Activated CD4-positive, alpha-beta T cell treated with anti-CD3 and anti-CD28 coated beads, Interleukin-2, amount 50 U/mL, for 1 hour (primary cell): ENCODE measurements at places on chromosomes 3 and 15.

DNA sequence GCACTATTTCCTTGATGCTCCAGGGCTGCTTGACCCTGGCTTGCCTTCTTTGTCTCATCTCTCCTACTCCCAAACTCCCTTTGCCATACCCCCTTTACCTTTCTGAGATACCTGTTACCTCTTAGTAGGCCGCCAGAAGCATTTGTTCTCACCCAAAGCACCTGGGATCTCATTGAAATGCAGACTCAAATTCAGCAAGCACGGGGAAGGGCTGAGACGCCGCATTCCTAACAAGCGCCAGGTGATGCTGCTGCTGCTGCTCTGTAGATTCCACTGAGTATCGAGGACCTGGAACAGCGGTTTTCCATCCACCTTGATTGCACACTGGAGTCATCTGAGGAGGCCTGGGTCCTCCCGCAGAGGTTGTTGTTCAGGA lies 91.8 kb downstream of the TMEM266 start:
- DNase-seq: no peak

DNA sequence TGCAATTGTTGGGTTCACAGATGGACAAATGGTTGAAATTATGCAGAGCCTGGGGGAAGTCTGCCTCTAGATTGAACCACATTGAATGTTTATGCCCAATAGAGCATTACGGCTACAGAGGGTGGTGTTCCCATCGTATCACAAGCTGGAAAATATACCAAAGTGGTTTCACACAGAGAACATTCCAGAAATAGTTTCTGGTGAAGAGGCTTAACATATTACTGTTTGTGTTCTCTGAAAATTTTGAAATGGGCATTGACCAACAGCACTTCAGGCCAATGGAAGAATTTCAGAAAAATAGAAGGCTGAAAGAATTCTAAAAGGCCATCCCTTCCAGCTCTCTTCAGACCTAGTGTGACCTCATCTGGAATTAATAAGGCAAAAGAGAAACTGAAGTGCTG lies 203.9 kb downstream of the NEK10 start:
- DNase-seq: no peak

DNA sequence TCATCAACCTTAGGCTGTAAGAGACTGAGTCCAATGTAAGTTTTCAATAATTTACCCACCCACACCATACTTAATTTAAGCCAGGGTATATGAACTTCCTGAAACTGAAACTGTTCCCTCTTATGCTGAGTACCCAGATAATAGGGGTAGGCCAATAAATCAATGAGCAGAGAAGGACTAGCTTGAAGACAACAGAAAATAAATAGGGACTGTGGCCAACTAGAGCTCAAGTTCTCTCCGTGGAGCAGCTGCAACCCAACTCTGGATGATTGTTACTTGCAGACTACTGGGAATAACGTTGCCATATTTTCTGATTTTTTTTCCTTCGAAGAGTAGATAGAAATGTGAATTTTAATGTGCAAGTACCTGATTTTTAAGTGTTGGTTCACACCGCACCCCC lies 128.0 kb downstream of the ATG7 start:
- no peak for DNase-seq

DNA sequence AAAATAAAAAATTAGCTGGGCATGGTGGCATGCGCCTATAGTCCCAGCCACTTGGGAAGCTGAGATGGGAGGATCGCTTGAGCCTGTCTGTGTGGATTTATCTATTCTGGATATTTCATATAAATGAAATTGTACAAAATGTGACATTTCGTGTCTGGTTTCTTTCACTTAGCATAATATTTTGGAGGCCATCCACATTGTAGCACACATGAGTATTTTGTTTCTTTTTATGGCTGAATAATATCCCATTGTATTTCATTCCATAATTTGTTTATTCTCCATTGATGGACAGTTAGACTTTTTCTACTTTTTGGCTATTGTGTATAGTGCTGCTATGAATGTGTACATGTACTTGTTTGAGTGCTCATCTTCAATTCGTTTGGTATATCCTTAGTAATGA lies 52.9 kb upstream of the DYNC1LI1 start:
- no peak for DNase-seq

GRCh38 chr15:69088300-69088965 lies 72.0 kb upstream of the GLCE start:
- DNase-seq: no peak

GRCh38 chr3:40192628-40193027 lies 116.9 kb upstream of the EIF1B start:
- no peak for DNase-seq

DNA sequence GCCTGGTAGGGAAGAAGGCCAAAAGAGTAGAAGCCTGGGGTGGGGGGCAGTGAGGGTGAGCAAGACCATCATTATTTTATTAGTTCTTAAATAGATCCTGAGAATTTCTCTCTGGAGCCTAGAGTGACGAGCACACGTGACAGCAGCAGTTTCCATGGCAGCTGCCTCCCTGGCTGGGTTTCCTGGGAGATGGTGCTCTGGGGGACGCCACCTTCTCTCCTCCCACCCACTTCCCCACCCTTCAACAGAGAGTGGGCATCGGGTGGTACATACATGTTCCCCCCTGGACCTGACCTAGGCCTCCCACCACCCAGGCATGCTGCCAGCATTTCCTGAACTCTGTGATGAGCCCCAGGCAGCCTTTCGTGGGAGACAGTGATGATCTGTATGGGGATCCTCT lies 12.9 kb downstream of the CELF6 start:
- no peak for DNase-seq

DNA sequence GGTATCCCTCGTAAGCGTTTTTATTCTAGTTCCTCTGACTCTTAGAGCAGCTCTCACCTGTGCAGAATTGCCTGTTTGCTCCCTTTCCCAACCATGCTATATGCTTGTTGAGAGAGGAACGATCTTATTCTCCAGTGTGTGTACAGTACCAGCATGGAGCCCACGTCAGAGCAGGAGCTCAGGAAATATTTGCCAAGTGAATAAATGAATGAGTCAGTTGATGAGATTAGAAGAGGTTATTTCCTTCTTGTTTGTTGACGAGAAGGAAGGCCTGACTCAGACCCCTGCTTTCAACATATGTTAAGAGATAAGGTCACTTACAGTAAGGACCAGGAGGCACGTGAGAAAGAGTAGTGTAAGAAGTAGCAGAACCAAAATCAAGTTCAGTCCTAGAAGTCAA lies 106.3 kb upstream of the ABHD17C start:
- no peak for DNase-seq

- no peak for DNase-seq
Observed at GRCh38 chr3:178205740-178206139, 330.5 kb upstream of the KCNMB2 start.

GRCh38 chr15:35858707-35859106 lies 312.7 kb upstream of the DPH6 start:
- no peak for DNase-seq

DNA sequence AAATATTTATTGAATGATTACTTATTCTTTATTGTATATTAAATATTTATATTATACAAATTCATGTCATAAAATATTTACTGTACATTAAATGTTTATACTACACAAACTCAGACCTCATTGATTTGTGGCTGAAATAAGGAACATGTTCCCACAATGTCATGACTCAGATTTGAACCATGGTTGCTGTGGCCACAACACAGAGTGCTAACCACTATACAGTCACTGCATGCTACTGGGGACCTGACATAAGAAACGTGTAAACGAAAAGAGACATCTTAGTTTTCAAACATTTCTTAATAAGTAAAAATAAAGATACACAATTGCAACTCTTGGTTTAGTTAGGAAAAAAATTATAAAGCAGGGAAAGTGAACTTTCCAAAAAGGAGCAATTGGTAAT lies 99.1 kb upstream of the AGTR1 start:
- DNase-seq: no peak

GRCh38 chr3:129688271-129688895 lies 81.9 kb upstream of the PLXND1 start:
- DNase-seq: no peak

GRCh38 chr15:80041494-80042253 lies 17.8 kb upstream of the ZFAND6 start:
- DNase-seq: no peak

- DNase-seq: peak; percentile 71
Observed at GRCh38 chr3:18444595-18445400, 19.7 kb upstream of the SATB1 start.

DNA sequence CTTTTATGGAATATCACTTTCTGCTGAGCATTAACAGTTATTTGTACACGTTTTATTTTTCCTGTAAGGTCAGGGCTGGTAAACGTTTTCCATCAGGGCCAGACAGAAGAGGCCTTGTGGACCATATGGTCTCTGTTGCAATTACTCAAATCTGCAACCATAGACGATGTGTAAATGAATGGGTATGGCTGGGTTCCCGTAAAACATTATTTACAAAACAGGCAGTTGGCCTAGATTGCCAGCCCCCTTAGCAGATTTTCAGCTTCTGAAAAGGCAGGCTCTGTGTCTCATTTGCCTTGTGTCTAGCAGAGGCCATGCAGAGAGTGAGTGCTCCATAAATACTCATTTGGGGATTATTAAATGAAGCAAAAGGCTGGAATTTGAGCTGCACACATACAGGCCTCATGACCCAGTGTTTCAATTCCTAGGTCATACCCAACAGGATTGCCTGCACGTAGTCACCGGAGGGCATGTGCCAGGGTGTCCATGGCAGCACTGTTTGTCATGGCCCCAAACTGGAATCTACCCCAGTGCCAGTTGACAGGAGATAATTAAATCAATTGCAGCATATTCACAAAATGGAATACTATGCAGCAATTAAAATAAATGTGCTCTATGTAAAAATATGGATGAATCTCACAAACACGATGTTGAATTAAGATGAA lies 51.3 kb downstream of the GPD1L start:
- DNase-seq: no peak

GRCh38 chr3:117865338-117865737 lies 1155.8 kb downstream of the TUSC7 start:
- DNase-seq: no peak

DNA sequence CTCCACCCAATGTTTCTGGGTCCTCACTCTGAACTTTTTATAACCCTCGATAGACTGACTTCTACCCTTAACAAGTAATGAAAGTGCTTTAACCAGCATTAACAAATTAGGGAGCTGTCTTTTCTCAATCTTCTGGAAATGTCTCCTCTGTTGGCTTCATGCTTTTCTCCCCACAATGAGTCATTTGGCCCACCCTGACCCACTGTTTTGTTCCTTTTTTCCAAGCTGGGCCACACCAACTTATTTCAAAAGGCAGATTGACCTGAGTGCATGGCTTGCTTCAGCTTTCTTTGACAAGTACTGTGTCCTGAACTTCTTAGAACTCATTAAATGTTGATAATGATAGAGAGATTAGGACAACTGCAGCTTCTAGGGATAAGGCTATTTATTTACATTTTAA lies 199.6 kb upstream of the SEMA6D start:
- DNase-seq: no peak

DNA sequence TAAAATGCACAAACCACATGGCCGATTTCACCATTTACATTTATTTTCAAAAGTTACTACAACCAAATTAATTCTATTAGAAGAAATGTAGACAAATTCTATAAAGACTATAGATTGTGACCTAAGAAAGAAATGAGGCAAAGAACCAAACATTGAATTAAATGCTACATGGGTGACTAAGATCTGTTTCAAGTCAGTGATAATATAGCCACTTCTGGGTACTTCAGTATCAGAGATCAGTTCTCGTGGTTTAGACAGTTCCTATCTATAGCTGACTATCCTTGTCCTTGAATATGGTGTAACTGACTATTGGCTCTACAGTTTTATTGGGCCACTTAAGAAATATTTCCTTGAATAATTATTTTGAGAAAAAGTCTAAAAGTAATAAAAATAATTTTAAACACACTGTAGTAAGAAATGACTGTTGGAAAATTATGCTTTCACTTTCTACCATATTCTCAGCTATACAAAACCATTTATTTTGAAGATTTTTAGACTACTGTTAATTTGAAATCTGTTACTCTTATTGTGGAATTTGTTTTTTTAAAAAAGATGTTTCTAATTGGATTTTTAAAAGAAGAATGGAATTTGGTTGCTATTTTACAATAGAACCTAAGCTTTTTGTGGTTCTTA lies 14.1 kb downstream of the KCNMB3 start:
- no peak for DNase-seq

DNA sequence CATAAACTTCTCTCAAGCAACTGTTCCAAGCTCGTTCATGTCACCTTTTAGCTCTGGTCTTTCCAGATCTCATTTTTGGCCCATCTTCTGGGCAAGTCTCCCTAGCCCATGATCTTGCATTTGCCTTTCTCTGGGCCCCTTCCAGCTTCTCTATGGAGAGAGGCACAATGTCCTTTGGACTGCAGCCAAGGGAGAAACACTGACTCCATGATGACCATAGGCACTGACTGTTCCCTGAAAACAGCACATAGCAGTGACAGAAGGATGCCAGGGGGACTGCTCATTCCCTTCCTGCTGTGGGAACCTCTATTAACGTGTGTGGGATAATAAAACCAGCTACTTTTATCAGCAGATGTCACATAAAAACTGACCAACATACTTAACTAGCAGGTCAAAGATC lies 60.3 kb downstream of the STRIT1 start:
- DNase-seq: no peak

GRCh38 chr3:112116748-112117186 lies 16.3 kb downstream of the GCSAM start:
- DNase-seq: no peak

- no peak for DNase-seq
Observed at GRCh38 chr15:22947101-22948000, 32.8 kb downstream of the CYFIP1 start.

DNA sequence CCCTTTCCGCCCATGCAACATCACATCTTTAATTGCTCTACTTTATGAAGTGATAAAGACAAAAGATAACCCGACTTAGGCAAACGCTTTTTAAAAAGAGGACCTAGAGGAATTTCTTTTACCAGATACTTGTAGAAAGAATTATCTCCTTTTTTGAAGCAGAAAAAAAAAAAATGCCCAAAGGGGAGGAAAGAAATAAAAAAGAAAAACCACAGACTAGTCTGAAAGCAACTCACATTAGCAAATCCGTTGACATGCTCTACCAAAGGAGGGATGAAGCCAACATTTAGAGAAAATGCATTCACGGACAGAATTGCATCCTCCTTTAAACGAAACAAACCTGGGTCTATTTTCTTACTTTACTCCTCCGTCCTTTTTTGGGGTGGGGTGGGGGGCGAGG lies 213.6 kb downstream of the MEIS2 start:
- DNase-seq: no peak

GRCh38 chr3:129123314-129124060 lies 1.9 kb upstream of the RAB43 start:
- DNase-seq: no peak
